ENCODE measurements at places on chromosomes 1 and 21.

DNA sequence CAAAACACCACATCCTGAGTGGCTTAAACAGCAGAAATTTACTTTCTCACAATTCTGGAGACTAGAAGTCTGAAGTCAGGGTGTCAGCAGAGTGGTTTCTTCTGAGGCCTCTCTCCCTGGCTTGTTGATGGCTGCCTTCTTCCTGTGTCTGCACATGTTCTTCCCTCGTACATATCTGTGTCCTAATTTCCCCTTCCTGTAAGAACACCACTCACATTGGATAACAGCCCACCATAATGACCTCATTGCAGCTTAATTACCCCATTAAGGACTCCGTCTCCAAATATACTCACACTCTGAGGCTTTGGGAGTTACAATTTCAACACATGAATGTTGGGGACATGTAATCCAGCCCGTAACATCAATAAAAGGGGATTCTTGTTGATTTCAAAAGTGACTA is 23.4 kb downstream of the C8A start:
- H3K27me3 ChIP-seq = no peaks in the 10 kb centered on the region
- H3K4me1 ChIP-seq = peaks cover 44% of the 10 kb centered on the region
- no peaks in the 10 kb centered on the region for H3K36me3 ChIP-seq
- peak overlapping the region; percentile 85 for H3K27ac ChIP-seq

GRCh38 chr1:201103666-201104065 is 8.6 kb downstream of the CACNA1S start:
- H3K36me3 ChIP-seq = no peaks in the 10 kb centered on the region
- no peak for DNase-seq
- H3K27ac ChIP-seq = no peak overlapping the region
- no peaks in the 10 kb centered on the region for H3K4me1 ChIP-seq
- H3K27me3 ChIP-seq = peaks cover 4% of the 10 kb centered on the region

GRCh38 chr1:32926562-32926961 is 25.4 kb upstream of the TMEM54 start:
- peaks cover 13% of the 10 kb centered on the region for H3K4me1 ChIP-seq
- H3K4me3 ChIP-seq = no peak overlapping the region
- no peaks in the 10 kb centered on the region for H3K36me3 ChIP-seq

- peak overlapping the region; percentile 94 for H3K4me3 ChIP-seq
- H3K27ac ChIP-seq = peak overlapping the region; percentile 95
- H3K27me3 ChIP-seq = peaks cover 16% of the 10 kb centered on the region
- peak; percentile 59 for DNase-seq
- peaks cover 87% of the 10 kb centered on the region for H3K4me1 ChIP-seq
Observed at GRCh38 chr1:155976062-155976912, 2.1 kb downstream of the ARHGEF2 start.

DNA sequence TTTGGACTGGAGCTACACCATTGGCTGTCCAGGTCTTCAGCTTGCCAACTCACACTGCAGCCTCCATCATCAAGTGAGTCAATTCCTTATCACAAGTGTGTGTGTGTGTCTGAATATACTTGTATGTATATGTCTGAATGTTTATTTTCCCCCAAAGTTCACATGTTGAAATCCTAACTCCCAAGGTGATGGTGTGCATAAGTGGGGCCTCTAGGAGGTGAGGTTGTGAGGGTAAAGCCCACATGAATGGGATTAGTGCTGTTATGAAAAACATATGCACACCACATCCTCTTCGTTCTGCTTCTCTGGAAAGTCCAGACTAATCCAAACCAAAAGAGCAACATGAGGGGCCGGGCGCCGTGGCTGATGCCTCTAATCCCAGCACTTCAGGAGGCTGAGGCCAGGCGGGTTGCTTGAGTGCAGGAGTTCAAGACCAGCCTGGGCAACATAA is 48.7 kb upstream of the LBR start:
- no peaks in the 10 kb centered on the region for H3K36me3 ChIP-seq
- H3K4me3 ChIP-seq = peak overlapping the region; percentile 36
- DNase-seq = no peak
- peaks cover 4% of the 10 kb centered on the region for H3K27me3 ChIP-seq
